ENCODE measurements at places on chromosomes 7 and 10.

DNA sequence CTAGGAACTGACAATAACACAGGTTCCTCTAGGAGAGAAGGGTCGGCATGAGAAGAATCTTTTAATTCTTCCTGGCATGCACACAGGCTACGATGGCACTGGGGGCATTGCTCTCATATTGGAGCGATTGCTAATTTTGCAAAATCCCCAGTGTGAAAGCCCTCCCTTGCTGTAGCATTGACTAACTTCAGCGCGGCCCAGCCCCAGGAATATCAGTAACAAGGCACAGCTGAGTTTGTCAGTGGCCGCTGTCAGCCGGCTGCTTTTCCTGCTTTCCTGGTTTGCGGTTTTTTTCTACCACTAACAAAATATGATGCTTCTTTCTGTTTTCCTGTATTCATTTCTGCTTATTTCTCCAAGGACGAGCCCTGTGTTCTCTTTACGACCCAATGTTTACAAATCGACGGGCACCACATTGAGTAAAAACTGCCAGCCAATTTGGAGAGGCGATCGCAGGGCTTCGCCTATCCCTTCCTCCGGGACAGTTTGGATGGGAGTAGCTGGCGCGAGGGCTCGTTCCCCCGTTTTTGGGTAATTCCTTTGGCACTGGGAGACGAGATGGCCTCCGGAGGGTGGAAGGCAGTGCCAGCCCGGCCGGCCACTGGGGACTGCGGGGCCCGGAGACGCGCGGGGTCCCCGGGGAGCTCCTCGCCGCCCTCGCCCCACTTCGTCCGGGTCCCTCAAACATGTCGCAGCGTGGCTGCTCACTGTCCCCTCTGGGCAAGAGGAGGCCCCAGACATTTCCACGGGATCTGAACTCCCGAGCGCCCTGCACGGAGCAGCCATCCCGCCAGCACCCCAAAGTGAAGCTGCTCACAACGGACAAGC lies 967 bp downstream of the ADARB2 start:
- DNase-seq, result no peak

DNA sequence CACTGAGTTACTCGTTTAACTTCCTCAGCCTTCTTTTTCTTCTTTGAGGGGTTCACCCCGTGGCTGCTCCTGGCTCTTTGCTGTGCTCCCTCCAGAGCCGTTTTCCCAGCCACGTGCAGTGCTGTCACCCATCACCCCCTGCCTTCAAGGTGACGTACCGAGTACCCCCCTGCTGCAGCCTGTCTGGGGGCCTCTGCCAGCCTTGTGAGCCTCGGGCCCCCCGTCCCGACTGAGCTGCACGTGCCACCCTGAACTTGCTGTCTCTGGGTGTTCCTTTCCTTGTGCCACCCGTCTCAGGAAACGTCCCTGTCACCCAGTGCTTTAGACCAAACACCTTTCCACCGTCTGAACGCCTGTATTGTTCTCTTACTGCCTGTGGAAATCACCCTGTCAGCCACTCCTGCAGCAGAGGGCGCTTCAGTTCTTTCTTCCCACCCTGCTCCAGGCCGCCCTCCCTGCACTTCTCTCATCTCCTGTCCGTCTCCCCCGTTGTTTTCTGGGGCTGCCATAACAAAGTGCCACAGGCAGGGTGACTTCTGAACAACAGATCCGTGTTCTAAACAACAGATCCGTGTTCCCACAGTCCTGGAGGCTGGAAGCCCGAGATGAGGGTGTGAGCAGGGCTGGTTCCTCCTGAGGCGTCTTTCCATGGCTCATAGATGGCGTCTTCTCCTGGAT lies 44.6 kb downstream of the WDR37 start:
- no peak for DNase-seq

- no peak for DNase-seq
Measured at GRCh38 chr10:127354992-127355391, 158.6 kb upstream of the INSYN2A start.

DNA sequence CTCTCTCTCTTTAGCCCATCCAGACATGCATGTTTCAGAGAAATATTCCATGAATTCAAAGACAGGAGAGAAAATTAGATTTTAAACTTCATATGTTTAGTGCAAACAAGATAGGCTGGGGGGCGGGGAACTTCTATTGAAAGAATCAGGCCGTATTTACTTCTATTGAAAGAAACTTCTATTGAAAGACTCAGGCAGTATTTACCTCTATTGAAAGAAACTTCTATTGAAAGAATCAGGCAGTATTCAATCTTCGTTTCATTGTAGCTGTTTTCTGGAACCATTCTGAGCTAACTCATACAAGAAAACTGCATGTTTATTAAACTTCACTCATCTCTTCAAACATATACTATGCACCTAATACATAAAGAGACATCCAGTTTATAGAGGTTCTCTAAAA lies 123.1 kb downstream of the TYW1B start:
- no peak for DNase-seq

DNA sequence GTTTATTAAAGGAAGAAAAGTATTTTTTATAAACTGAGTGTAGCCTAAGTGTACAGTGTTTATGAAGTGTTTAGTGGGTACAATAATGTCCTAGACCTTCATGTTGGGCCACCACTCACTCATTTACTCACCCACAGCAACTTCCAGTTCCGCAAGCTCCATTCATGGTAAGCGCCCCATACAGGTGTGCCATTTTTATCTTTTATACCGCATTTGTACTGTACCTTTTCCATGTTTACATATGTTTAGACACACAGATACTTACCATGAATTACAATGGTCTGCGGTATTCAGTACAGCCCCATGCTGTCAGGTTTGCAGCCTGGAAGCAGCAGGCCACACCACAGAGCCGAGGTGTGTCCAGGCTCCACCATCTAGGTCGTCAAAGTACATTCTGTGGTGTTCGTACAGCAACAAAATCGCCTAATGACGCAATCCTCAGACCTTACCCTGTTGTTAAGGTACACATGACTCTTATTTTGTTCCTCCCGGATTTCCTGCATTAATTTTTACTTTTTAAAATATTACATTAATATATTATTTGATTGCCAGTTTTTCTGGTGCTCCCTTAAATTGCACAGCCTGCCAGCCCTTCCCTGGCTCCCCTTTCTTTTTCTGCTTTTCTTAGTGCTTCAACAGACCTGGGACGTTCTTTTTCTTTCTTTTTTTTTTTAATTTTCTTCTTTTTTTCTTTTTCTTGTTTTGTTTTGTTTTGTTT lies 881 bp upstream of the SSBP1 start:
- no peak for DNase-seq

DNA sequence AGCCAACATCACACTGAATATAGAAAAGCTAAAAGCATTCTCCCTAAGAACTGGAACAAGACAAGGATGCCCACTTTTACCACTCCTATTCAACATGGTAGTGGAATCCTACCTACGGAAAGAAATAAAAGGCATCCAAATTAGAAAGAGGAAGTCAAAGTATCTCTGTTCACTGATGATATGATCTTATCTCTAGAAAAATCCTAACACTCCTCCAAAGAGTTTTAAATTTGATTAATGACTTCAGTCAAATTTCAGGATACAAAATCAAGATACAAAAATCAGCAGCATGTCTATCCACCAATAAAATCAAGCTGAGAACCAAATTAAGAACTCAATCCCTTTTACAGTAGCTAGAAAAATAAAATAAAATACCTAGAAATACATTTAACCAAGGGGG lies 35.3 kb upstream of the TNKS2 start:
- no peak for DNase-seq

GRCh38 chr7:69880840-69881239 lies 282.6 kb downstream of the AUTS2 start:
- no peak for DNase-seq

- DNase-seq, result no peak
Measured at GRCh38 chr7:29315122-29315891, 120.7 kb downstream of the CHN2 start.

DNA sequence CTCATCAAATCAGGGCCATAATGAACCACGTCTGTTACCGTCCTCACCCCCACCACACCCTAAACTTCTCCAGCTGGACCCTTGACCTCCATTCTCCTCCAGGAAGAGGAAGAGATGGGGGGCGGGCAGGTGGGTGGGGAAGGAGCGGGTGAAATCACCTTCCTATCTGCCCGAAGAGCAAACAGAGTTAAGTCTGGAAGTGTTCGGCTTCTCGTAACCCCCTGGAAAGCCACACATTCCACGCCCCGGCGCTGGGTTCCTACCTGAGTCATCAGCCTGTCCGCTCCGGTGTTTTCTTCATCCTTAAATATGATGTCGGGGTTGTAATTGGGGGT lies 736 bp downstream of the SHH start:
- no peak for DNase-seq

- DNase-seq, result no peak
Measured at GRCh38 chr10:132428486-132428995, 31.5 kb downstream of the PWWP2B start.

- DNase-seq, result peak; percentile 31
Measured at GRCh38 chr7:77799078-77799964, 748 bp downstream of the PHTF2 start.

DNA sequence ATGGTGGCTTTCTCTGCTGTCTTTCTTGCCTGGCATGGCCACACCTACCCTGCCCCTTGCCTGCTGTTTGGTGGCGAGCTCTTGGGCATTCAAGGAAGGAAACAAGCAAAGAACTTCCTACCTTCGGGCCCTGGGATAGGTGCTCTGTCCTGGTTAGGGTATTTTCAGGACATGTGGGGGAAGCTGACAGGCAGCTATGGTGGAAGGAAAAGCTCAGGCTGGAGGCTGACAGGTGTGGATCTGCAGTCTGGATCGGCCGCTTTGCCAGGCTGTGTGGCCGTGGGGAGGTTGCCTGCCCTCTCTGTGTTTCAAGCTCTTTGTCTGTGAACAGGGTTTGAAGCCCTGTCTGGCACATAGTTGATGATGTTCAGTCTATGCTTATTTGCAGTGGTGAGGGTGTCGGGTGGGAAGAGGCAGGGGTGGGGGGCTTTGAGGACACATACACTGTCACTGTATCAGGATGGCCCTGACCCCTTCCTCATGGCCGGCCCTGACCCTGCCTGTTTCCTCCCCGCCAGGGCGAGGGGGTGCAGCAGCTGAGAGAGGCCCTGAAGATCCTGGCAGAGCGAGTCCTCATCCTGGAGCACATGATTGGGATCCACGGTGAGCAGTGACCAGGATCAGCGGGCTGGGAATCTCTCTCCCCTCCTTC lies 73.7 kb downstream of the MYL10 start:
- no peak for DNase-seq

- DNase-seq, result no peak
Measured at GRCh38 chr7:50863053-50863452, 80.4 kb upstream of the GRB10 start.

DNA sequence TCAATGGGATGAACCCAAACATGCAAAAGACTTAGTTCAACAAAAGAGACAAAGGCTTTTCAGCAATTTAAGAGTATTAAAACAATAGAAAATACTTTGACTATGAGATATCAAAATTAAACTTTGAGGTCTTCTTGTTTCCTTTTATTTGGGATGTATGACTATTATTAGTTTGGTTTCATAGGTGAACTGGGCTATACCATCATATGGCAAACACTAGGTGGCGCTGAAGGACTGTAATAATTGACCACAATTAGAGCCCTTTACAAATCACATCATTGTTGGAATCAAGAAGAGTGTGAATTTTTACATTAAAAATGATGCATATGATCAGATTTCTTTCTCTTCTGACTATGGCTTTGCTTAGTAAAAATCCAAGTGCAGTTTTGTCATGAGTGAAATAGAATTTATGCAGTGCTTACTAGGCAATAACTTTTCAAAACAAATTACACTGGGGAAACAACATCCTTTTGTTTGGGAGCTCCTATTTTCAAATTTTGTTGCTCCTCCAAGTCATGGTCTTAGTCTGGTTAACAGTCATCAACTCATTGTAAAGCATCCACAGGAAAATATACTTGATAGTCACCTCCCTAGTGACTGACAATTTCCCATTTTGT lies 14.7 kb upstream of the NXPH1 start:
- DNase-seq, result no peak

GRCh38 chr10:49760789-49761188 lies 1.3 kb downstream of the OGDHL start:
- DNase-seq, result no peak

GRCh38 chr7:29327455-29327854 lies 132.9 kb downstream of the CHN2 start:
- DNase-seq, result no peak

DNA sequence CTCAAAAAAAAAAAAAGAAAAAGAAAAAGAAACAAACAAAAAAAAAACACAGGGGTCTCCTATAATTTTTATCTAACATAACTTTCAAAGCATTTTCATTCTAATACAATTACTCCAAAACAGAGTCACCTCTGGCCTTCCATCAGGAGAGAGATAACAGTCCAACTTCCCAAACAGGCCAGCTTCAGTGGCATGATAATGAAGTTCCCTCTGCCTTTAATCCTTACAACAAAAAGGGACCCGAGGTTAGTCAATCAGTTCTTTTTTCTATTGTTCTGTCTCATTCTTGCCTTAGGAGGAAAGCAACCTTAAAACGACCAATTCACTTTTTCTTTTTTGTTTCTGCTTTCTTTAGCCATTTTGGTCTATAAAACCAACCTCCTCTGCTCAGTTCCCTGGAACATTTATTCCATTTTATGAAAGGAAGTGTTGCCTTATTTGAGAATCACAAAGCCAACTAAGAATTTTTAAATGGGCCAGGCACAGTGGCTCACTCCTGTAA lies 16.5 kb upstream of the FXYD4 start:
- DNase-seq, result no peak

DNA sequence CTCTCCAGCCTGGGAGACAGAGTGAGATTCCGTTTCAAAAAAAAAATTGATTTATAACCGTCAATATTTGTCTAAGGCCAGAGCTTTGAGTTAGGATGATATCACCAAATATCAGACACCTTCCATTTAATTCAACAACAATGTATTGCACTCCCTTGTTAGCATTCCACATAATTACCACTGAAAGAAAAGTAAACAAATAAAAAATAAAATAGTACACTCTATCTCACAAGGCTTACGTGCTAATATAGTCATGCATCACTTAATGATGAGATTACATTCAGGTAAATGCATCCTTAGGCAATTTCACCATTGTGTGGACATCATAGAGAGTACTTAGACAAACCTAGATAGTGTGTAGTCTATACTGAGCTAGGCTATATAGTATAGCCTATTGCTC lies 127.6 kb upstream of the RHOBTB1 start:
- DNase-seq, result no peak

DNA sequence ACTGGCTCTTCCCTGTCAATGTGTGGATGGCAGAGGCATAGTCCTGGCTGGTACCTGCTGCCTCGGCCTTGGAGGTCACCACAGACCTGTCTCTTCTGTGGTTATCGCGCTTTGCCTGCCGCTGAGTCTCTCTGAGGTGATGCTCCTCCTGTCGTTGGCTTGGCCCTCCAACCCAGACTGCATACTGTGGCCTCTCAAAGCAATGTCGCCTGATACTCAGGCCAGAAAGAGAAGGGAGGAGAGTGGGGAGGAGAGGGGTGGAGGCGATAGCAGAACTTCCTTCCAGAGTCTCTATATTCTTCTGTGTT lies 133.2 kb upstream of the KCNMA1 start:
- no peak for DNase-seq

- no peak for DNase-seq
Measured at GRCh38 chr10:44369854-44370253, 15.0 kb downstream of the CXCL12 start.

Measured in occipital lobe (tissue), 3 donors.